ENCODE measurements at places on chromosomes 16 and 17. TPM values are rescaled to one million over a fixed set of nuclear protein-coding genes. Genes with fewer than 3 reads are reported as not detected.

DNA sequence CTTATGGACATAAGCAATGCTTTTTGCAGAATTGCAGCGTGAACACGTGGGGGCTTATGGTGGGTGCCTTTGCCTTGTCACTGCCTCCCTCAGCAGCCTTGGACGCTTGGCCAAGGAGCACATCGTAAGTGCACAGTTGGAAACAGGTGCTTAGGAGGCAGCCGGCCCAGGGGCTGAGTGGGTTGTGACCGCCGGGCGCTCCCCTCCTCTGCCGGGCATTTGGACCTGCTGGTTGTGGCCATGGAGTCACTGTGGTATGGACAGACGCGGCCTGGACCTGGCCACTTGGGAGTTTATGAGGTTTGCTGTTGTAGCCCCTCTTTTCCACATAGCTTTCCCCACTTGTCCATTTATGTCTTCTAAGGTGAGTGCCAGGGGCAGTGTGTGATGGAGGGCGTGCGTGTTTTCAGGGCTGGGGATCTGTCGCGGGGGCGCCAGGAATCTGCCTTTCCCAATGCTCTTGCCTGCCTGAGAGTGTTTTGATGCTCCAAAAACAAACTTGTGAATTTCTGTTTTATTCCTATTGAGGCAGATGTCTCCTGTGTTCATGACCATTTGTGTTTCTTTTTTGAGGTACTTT, 49.2 kb downstream of the PDPK1 start:
- DNase-seq = no peak

DNA sequence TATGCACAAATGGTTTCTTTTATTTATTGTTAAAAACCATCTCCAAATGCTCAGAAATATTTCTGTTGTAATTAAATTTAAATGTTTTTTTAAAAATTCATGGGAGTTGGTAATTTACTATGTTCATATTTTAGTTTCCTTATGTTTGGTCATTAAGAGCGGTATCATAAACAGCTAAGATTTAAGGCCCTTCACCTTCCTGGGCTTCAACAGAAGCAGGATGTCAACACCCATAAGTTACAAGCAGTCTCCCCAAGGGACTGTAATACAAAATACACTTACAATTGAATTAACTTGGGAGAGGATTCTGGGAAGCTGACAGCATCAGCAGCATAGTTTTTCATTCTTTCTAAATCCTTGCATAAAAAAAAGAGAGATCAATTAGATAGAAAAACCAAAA, 30.9 kb upstream of the TANC2 start:
- no peak for DNase-seq

- no peak for DNase-seq
These were observed 5.6 kb downstream of the SPHK1 start for GRCh38 chr17:76390003-76390421.

DNA sequence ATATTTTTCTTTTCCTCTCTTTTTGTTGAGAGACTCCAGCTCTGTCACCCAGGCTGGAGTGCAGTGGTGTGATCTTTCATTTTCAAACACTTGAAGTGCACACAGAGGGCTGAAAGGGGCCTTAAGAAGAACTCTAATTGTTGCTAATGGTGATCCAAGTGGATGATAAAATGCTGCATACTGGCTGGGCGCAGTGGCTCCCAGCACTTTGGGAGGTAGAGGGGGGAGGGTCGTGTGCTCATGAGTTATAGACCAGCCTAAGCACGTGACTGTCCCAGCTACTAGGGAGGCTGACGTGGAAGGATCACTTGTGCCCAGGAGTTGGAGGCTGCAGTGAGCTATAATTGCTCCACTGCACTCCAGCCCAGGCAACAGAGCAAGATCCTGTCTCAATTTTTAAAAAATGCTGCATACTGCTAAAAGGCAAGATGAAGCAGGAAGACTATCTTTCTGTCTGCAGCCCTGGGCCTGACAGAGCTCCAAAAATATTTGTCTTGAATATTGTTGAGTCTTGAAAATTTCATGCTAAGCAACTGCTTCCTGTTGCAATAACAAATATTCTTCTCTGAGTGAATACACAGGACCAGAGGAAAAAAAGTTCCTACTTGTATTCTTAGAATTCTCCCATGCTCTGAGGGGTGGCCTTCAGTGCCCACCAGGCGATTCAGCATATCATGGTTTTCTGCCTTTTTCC, 63.7 kb upstream of the AKTIP start:
- DNase-seq = peak; percentile 7

GRCh38 chr16:83925957-83926725, 26.9 kb upstream of the OSGIN1 start:
- DNase-seq = no peak

DNA sequence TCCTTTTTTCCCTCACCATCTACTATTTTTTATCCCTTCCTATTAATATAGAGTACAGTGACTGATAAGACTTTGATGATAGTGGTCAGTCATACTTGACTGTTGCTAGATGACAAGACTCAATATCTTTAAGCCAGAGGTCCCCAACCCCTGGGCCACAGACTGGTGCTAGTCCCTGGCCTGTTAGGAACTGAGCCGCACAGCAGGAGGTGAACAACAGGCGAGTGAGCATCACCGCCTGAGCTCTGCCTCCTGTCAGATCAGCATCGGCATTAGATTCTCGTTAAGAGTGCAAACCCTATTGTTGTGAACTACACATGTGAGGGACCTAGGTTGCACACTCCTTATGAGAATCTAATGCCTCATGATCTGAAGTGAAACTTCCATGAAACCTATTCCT, 341.3 kb downstream of the BCAS3 start:
- DNase-seq = no peak

The CMTM2 gene
- total RNA-seq = not detected

The BCO1 gene
- total RNA-seq = not detected

DNA sequence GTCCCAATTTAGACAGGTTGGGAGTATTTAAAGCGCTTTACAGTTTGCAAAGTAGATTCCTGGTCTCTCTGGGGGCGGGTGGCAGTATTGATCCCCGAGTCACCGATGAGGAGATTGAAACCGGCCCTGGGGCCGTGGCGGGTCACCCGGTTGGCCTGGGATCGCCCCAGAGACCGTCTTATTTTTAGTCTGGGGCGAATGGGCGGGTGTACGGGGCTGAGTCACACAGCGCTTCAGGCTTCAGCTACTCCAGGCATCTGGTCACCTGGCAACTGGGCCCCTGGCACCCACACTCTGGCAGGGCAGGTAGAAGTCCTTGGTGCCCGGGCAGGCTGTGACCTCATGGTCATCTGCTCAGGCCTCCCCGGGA, 669 bp downstream of the MIEF2 start:
- DNase-seq = peak; percentile 71

GRCh38 chr17:43074869-43075268, 49.8 kb downstream of the RND2 start:
- DNase-seq = no peak

DNA sequence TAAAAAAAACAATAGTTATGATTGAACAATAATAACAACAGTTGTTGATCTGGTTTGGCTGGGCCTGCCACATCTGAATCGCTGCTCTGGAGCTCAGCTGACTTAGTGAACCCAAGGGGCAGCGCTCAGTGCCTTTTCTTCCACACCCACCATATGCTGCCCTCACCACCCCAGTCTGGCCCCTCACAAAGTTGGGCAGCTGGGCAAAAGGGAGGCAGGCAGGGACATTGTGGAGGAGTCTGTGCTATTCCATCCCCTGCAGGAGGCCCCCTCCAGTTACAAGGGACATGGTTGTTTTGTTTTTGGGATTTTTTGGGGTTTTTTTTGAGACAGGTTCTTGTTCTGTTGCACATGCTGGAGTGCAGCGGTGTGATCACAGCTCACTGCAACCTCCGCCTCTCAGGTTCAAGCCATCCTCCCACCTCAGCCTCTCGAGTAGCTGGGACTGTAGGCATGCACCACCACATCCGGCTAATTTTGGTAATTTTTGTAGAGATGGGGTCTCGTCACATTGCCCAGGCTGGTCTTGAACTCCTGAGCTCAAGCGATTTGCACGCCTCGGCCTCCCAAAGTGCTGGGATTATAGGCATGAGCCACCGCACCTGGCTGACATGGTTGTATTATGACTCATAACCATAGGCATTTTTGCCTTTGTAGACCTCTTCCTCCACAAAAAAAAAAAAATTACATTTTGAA, 8.6 kb upstream of the PECAM1 start:
- DNase-seq = peak; percentile 56

GRCh38 chr16:5036228-5037156, 2.8 kb upstream of the NAGPA start:
- DNase-seq = peak; percentile 15

GRCh38 chr17:44956998-44957981, 9.7 kb upstream of the KIF18B start:
- DNase-seq = no peak

The VAT1L gene
- total RNA-seq = not detected

DNA sequence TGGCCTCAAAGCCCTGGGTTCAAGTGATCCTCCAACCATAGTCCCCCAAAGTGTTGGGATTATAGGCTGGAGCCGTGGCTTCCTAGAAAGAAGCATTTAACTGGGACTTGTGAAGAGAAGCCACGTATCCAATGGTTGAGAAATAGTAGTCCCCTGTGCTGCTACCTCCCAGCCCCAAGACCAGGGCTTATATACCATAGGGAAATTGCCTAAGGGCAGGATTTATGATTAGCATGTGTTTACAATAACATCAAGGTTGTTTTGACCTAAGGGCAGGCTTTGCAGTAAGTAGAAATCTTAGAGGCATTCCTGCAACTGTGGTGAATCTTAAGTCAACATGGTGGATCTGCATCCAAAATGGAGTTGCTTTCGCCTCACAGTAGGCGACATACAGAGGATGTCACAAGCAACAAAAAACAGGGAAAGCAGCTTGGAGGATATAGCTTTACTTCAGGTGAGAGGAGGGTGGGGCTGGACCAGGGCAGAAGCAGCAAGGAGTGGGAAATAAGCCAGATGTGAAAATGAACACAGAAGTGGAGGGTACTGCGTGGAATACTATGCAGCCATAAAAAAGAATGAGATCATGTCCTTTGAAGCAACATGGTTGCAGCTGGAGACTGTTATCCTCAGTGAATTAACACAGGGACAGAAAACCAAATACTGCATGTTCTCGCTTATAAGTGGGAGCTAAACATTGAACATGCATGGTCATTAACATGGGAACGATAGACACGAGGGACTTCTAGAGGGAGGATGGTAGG, 18.7 kb upstream of the NSMCE1 start:
- DNase-seq = no peak

- no peak for DNase-seq
These were observed 135.6 kb downstream of the AATF start for GRCh38 chr17:37084372-37084771.

The PPM1E gene
- 0.26 TPM for total RNA-seq

The TMC7 gene
- total RNA-seq = 3.1 TPM

The CAMKK1 gene
- 2.7 TPM for total RNA-seq

DNA sequence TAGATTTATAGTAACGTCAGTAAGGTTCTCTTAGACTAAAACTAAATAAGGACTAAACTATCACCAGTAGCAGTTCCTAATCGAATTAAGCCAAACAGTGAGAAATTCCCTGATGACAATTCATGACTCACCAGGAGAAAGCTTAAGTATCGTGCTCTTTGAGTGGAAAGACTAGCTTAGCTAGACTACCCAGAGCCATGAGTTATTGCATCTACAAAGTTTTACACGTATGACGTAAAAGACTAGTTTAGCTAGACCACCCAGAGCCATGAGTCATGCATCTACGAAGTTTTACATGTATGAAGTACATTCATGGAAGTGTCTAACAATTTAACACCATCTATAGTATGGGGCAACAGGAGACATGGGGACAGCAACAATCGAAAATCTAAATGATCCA, 36.6 kb downstream of the UBE2G1 start:
- DNase-seq = peak; percentile 100

- peak; percentile 94 for DNase-seq
These were observed 15.3 kb downstream of the LCMT1 start for GRCh38 chr16:25126820-25127232.

The OSGIN1 gene
- 1.8 TPM for total RNA-seq

The FSCN2 gene
- 1.3 TPM for total RNA-seq

- no peak for DNase-seq
These were observed 102.1 kb downstream of the CDH13 start for GRCh38 chr16:82728901-82729300.

The AP2B1 gene
- total RNA-seq = 38.3 TPM

- peak; percentile 38 for DNase-seq
These were observed 21.2 kb upstream of the LGALS9 start for GRCh38 chr17:27609611-27610303.

GRCh38 chr17:78383725-78384471, 5.4 kb downstream of the PGS1 start:
- DNase-seq = peak; percentile 99

The SRSF1 gene
- 392 TPM for total RNA-seq

DNA sequence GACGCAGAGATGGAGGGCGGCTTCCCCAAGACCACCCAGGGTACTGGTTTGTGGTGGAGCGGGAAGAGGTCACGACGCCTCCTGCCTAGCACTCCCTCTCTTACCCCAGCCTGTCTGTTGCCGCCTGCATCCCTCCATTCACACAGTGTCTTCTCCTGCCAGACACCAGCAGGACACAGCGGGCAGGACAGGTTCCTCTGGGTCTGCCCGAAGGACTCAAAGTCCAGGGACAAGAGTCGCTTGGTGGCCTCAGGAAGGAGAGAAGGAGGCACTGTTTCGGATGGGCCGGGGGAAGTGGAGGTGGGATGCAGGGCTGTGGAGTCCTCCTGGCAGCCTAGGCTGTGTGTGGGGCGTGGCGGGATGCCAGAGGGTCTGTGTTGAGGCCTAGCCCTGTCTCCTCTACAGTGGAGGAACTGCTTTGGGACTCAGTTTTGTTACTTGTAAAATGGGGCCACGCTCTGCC, 19.6 kb upstream of the TNS4 start:
- no peak for DNase-seq

The CXCL16 gene
- total RNA-seq = 12.7 TPM

- no peak for DNase-seq
These were observed 205.4 kb upstream of the KCNJ16 start for GRCh38 chr17:69869667-69870066.

DNA sequence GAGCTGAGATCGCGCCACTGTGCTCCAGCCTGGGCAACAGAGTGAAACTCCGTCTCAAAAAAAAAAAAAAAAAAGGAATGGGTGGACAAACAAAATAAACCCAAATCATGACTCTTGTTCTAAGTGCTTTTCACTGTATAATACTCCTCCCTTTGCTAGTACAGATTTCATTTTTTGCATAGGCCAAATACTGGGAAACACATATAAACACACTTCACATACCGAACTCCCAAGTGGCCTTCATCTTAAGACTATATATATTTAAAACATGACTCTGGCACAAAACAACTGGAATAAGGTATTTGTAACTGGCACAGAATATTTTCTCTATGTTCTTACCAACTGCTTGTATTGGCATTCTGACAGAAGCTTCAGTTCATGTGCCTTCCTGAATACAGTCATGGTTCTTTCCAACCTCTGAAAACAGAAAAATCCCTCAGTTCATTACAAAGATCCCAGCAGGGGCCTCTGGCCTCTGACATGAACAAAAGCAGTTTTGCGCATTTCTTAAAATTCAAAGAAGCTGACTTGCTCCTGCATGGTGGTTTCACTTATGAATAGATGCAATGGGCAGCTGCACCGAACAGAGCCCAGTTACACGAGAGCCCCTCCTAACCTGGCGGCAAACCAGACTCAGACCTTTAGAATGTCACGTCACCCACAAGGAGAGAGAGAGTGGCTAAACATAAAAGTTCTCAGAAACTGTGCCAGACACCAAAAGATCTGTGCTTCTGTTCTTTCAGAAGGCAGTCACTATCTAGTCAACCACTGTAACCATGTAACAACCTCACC, 19.1 kb upstream of the COPRS start:
- no peak for DNase-seq

The VTN gene
- total RNA-seq = under 0.01 TPM

The KCNJ18 gene
- not detected for total RNA-seq

- peak; percentile 78 for DNase-seq
These were observed 100.1 kb upstream of the CHMP6 start for GRCh38 chr17:80891397-80892018.
